ENCODE measurements at places on chromosomes 2 and 18.

- DNase-seq = no peak
- H3K4me1 ChIP-seq = peaks cover 15% of the 10 kb centered on the region
- H3K27ac ChIP-seq = no peak overlapping the region
- peaks cover 6% of the 10 kb centered on the region for H3K27me3 ChIP-seq
- H3K36me3 ChIP-seq = no peaks in the 10 kb centered on the region
These were observed 862.0 kb upstream of the ID2 start for GRCh38 chr2:7819850-7820249.

DNA sequence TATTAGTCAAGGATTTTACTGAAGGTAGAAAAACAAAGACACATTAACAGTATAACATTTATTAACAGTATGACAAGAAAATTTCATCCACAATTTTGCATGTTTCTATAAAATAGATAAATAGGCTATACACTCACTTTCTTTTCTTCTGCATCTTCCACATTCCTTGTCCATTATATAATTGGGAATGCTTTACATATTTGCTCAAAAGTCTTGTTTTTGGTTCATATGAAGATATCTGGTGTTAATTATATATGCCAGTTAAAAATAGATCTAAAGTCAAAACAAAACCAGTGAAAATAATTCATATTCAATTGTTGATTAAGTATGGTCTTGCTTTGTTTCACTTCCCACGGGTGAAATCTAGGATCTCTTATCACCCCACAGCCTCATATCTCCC lies 53.4 kb downstream of the SERPINB7 start:
- H3K4me1 ChIP-seq = peaks cover 97% of the 10 kb centered on the region
- H3K27ac ChIP-seq = peak overlapping the region; percentile 87
- peaks cover under 1% of the 10 kb centered on the region for H3K36me3 ChIP-seq
- DNase-seq = no peak
- peak overlapping the region; percentile 82 for H3K4me3 ChIP-seq
- H3K27me3 ChIP-seq = no peaks in the 10 kb centered on the region

DNA sequence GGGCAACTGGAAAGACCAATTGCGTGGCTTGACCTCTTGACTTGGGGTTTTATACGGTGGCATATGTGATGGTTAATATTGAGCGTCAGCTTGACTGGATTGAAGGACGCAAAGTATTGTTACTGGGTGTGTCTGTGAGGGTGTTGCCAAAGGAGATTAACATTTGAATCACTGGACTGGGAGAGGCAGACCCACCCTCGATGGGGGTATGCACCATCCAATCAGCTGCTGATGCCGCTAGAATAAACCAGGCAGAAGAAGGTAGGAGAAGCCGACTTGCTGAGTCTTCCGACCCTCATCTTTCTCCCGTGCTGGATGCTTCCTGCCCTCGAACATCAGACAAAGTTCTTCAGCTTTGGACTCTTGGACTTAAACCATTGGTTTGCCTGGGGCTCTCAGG lies 34.2 kb upstream of the YPEL5 start:
- no peaks in the 10 kb centered on the region for H3K36me3 ChIP-seq
- peak overlapping the region; percentile 93 for H3K27ac ChIP-seq
- DNase-seq = no peak
- no peak overlapping the region for H3K4me3 ChIP-seq
- H3K4me1 ChIP-seq = peaks cover 69% of the 10 kb centered on the region
- no peaks in the 10 kb centered on the region for H3K27me3 ChIP-seq

GRCh38 chr2:209113026-209113425 lies 310.8 kb upstream of the MAP2 start:
- no peak overlapping the region for H3K4me3 ChIP-seq
- no peak for DNase-seq
- H3K27me3 ChIP-seq = no peaks in the 10 kb centered on the region
- no peaks in the 10 kb centered on the region for H3K4me1 ChIP-seq
- no peak overlapping the region for H3K27ac ChIP-seq

DNA sequence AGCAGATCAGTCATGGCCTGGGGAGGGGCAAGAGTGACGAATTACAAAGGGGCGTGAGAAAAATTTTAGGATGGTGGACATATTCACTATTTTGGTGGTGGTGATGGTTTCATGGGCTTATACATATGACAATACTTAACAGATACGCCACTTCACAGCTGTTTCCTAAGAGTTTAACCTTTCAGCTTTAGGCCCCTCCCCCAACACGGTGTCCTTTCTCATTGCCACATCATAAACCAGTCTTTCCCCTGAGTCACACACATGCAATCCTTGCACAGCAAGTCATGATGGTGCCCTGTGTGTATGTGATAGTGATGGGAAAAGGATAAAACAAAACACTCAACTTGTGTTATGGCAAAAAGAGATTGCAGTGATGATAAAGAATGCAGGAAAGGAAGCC lies 47.6 kb upstream of the IL1R1 start:
- H3K36me3 ChIP-seq = peaks cover 8% of the 10 kb centered on the region
- H3K4me1 ChIP-seq = peaks cover 30% of the 10 kb centered on the region
- peak overlapping the region; percentile 79 for H3K27ac ChIP-seq
- DNase-seq = peak; percentile 92

GRCh38 chr2:227103583-227103982 lies 60.4 kb downstream of the COL4A4 start:
- no peaks in the 10 kb centered on the region for H3K27me3 ChIP-seq
- H3K36me3 ChIP-seq = no peaks in the 10 kb centered on the region
- no peak for DNase-seq
- H3K4me1 ChIP-seq = peaks cover 10% of the 10 kb centered on the region
- H3K27ac ChIP-seq = no peak overlapping the region
- H3K4me3 ChIP-seq = no peak overlapping the region

GRCh38 chr2:31255911-31256571 lies 22.1 kb downstream of the EHD3 start:
- H3K4me1 ChIP-seq = peaks cover 24% of the 10 kb centered on the region
- no peak for DNase-seq
- peaks cover 2% of the 10 kb centered on the region for H3K27me3 ChIP-seq
- peaks cover 35% of the 10 kb centered on the region for H3K36me3 ChIP-seq

DNA sequence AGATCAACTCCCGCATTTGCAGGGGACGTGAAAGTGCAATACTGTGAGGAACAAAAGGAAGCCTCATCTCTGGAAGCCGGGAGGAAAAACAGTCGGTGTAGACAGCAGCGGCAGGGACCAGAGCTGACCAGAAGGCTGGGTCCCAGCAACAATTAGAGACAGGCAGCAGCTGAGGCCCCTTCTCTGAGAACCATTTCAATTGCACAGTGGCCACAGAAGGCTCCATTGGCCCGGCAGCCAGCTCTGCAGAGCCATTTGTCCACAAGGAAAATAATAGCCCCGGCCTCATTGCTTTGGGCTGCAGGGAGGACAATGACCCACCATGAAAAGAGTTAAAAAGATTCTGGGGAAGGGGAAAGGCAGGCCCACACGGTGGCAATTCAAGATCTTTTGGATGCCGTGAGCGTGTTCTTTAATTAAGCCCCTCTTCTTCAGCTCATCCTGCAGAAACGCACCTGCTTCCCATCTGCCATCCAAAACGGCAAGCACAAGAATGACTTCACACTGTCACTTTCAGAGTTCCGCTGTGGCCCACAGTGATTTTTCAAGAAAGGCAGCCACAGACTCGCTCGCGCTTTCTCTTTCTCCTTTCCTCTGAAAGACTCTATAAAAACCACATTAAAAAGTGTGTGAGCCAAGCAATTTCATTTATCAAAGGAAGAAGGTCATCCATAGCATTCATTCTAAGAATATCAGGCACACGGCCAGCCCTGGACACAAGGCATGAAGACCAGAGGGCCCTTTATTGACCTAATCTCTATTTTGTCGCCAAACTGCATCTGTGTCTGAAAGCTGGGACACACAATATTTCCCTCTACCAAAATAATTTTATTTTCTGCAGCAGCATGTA lies 293.6 kb downstream of the SOX11 start:
- H3K4me1 ChIP-seq = no peaks in the 10 kb centered on the region
- H3K36me3 ChIP-seq = peaks cover 6% of the 10 kb centered on the region
- no peaks in the 10 kb centered on the region for H3K27me3 ChIP-seq

DNA sequence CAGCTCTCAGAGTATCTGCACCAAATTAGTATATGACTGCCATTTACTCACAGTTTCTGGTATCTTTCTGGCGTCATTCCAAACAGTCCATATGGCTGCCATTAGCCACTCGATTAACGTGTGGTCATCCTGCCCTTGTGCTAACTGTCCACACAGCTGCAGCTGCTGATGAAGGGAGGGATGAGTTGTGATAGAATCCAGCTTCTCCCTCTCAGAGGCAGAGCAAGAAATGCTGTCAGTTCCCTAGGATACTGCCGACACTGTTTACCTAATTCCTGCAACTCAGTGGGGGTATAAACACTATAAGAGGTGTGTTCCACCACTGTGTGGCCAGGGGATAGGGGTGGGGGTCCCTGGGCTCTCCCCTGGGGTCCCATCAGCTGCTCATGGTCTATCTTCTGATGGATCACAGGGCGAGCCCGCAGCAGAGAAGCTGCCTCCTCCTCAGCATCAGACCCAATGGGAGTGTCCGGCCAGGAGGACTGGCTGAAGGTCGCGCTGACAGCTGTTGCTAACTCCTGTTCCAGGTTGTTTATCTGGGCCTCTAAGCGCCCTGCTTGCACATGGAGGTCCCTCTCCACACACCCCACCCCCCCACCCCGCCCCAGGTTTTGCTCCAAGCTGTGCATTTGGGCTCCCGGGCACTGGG lies 17.3 kb upstream of the KLHL23 start:
- DNase-seq = peak; percentile 62
- no peaks in the 10 kb centered on the region for H3K36me3 ChIP-seq
- no peaks in the 10 kb centered on the region for H3K27me3 ChIP-seq
- no peak overlapping the region for H3K27ac ChIP-seq
- H3K4me3 ChIP-seq = peak overlapping the region; percentile 71

DNA sequence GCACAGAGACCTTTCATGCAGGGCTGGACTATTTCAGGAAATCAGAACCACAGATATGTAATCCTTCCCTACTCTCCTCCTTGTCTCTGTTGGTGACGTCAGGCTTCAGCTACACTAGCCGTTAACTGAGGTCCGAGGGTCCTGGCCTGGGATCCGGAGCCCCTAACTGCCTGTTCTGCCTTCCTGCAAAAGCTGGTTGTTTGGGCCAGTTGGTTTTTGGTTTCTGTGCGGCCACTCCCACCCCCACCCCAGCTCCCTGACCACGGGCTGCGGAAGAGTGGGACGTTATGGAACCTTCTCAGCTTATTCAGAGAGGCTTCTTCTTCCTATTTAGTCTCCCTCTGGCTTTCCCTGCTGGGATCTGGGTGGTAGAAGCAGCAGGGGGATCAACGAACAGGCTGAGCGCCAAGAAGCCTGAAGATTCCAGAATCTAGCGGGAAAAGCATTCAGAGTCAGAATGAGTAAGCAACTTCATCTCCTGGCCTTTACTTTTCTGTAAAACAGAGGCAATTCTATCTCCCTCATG lies 49.3 kb upstream of the ROCK2 start:
- H3K27ac ChIP-seq = no peak overlapping the region
- no peaks in the 10 kb centered on the region for H3K36me3 ChIP-seq
- H3K4me1 ChIP-seq = peaks cover 30% of the 10 kb centered on the region

DNA sequence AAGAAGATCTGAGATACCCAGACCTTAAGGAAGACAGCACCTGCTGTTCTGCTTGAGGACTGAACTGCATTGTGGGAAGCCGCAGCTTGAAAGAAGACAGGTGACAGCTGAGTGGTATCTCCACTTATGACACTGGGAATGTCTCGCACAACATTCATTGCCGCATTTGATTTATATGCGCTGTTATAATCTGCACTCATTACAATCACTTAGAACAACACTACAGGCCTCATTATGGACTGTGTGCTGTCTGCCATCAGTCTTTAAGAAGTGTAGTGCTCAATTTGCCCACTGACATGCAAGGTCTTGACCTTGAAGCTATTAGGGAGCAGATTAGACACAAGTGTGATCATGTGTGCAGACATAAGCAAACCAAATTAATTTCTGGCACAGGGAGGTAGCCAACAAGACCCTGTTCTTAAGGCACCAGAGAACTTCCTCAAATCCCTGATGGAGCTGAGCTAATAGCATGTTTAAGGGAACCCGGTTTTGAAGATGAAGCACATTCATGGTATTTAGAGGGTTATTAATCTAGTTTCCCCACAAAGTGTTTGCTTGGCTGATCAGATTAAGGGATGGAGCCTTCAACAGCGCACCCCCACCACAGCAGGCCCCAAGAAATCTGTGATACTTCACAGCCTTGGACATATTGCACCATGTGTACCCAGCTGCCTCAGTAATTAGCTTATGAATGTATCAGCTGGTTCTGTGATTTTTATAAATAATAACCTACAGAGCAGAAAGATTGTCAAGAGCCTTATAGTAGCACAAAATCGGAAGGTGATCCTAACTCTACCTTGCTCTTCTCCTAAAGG lies 146.8 kb downstream of the SATB2 start:
- no peaks in the 10 kb centered on the region for H3K27me3 ChIP-seq
- peaks cover 20% of the 10 kb centered on the region for H3K36me3 ChIP-seq
- H3K4me3 ChIP-seq = no peak overlapping the region
- no peak for DNase-seq

DNA sequence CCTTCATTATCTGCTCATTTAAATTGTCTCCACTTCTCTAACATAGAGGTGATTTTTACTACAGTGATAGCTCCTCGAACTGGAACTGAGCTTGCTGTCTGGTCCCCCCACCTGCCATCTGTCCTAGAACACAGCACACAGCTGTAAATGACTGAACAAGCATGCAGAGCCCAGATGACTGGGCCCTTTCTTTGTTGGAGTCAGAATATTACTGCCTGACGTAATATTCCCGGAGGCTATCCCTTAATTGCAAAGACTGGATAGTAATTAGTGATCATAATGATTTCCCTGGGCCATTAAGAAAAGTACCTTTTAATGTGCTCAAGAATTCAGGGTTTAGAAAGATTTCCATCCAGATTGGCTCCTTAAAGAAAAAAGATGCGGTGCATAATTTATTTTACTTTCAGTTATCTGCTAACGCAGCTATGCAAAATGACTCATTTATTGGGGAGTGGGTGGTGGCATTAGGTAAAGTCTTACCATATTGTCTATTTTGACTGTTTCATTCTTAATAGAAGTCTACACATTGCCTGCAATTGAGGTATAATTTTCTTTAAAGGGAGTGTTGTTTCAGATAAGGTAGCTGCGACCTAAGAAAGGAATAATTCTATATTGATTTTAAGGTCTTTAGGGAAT lies 84.4 kb downstream of the MAP4K4 start:
- H3K36me3 ChIP-seq = peaks cover 5% of the 10 kb centered on the region
- no peaks in the 10 kb centered on the region for H3K27me3 ChIP-seq
- H3K27ac ChIP-seq = peak overlapping the region; percentile 74
- H3K4me1 ChIP-seq = peaks cover 79% of the 10 kb centered on the region
- H3K4me3 ChIP-seq = peak overlapping the region; percentile 67
- no peak for DNase-seq

- H3K36me3 ChIP-seq = peaks cover 15% of the 10 kb centered on the region
- no peaks in the 10 kb centered on the region for H3K27me3 ChIP-seq
- H3K4me1 ChIP-seq = peaks cover 50% of the 10 kb centered on the region
These were observed 54.1 kb downstream of the LPIN2 start for GRCh38 chr18:2958819-2959298.

GRCh38 chr18:59633961-59634485 lies 63.2 kb downstream of the CCBE1 start:
- H3K27me3 ChIP-seq = peaks cover 5% of the 10 kb centered on the region
- H3K36me3 ChIP-seq = peaks cover 15% of the 10 kb centered on the region
- H3K4me3 ChIP-seq = peak overlapping the region; percentile 83
- DNase-seq = peak; percentile 50
- H3K4me1 ChIP-seq = peaks cover 92% of the 10 kb centered on the region
